ENCODE measurements at places on chromosomes 1 and 21.
A peak's percentile ranks its signal among the peaks of the same experiment; 100 is the strongest.

GRCh38 chr1:66330722-66331141 is 203.2 kb upstream of the SGIP1 start:
- peak; percentile 84 for DNase-seq

DNA sequence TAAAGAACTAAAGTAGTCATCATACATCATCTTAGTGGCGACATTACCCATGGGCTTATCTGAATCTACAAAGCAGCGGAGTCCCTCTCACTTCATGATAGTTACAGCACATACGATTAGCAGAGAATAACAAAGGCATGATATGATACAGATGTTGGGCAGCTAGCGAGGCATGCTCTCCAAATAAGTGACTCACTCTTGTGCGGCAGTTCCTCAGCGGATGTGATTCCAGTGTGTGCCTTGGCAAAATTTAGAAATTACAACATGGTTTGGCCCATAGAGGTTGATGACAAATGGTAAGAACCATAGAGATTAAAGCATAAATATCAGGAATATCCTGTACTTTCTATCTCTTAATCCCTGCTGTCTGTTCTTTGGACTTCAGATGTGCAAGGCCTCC is 48.1 kb upstream of the PAXBP1 start:
- no peak for DNase-seq

DNA sequence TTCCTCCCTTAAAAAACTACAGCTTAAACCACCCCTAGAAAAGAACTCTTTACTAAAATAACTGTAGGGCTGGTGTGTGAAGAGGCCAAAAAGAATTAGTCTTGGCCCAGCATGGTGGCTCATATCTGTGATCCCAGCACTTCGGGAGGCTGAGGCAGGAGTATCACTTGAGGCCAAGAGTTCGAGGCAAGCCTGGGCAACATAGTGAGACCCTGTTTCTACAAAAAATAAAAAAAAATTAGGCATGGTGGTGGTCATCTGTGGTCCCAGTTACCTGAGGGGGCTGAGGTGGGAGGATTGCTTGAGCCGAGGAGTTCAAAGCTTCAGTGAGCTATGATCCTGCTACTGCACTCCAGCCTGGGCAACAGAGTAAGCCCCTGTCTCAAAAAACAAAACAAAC is 44.9 kb downstream of the BCAR3 start:
- no peak for DNase-seq

DNA sequence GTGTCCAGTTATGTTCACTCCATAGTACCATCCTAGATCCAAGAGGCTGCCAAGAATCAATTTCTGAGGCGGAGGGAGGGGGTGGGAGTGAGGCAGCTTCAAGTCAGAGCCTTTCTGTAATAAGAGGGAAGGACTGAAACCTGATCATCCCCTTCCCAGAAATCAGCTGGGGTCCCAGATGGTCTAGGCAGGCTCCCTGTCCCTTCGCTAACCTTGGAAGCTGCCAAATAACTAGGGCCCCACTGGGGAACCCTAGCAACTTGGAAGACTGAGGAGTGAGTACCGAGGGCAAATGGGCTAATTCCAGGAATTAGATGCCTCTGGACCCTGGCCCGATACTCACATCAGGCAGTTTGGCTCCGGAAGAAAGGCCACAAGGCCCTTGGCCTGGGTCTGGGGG is 113.3 kb downstream of the NAV1 start:
- no peak for DNase-seq

GRCh38 chr1:97814121-97814520 is 106.7 kb downstream of the DPYD start:
- DNase-seq, result no peak

Data from CD4-positive, alpha-beta T cell treated with Interleukin-2 at 100 ng/mL for 4 hours (primary cell).